ENCODE measurements at places on chromosomes 2 and 18.

GRCh38 chr2:175579646-175580045 is 398.1 kb upstream of the ATP5MC3 start:
- no peak for DNase-seq

GRCh38 chr2:12335131-12335530 is 381.6 kb upstream of the TRIB2 start:
- no peak for DNase-seq

GRCh38 chr18:36613069-36613468 is 215.7 kb downstream of the TPGS2 start:
- no peak for DNase-seq

DNA sequence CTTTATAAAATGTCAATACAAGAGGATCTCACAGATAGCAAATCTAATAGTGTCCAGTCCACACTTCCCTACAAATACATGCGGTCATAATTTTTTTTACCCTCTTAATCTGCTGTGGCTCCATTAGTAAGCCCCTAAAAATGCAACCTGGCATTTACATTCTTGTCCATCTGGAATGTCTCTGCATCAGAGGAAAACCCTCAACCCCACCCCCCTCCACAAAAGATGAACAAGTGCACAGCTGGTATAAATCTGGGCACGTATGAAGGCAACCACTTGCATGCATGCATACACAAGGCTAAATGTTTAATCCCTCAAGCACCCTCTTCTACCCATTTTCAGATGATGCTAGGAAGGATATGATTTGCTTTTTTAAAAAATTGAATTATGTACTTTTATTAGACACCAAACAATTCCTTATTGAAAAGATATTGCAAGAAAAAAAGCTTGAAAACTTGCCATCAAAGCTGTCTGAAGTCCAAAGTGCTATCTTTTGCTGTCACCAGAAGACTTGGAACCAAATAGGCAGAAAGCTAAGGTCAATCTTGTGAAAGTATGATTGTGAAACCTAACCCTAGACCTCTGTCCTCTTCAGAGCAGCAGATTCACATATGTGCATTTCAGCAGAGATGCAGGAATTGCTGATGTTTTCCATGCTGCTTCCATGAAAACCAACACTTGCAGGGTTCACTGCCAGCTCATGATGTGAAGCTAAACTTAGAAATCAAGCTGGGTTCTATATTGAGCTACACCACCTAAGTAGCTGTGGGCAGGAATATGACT is 39.0 kb downstream of the IRS1 start:
- DNase-seq, result no peak

- no peak for DNase-seq
Measured at GRCh38 chr2:176614049-176614448, 344.8 kb downstream of the MTX2 start.

DNA sequence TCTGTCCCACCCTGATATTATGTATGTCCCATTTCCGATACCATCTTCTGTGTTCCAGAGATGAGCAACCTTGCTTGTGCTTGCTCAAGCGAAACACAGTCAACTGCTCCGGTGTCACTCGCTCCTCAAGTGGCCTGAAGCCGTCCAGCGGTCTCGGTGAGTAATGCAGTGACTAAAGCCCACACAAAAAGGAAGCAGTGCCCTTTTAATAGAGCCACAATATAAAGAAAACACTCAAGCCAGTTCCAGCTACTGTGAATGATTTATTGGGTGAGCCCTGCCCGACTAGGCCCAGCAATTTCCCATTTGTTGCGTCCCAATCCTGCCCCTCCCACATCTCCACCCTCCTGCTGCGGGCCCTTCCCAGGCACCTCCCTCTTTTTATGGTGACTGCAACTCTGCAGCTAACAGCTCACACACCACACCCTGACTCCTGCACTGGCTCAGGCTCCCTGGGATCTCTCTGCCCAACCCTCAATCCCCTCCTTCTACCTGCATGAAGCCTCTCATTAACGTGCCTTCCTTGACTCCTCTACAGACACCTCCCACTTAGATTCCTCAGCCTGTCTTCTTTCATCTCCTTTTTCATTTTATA is 44.2 kb upstream of the DSC1 start:
- peak; percentile 50 for DNase-seq

- no peak for DNase-seq
Measured at GRCh38 chr2:157932480-157933159, 56.5 kb upstream of the ACVR1 start.

GRCh38 chr2:105395691-105396090 is 3.2 kb downstream of the FHL2 start:
- DNase-seq, result no peak

DNA sequence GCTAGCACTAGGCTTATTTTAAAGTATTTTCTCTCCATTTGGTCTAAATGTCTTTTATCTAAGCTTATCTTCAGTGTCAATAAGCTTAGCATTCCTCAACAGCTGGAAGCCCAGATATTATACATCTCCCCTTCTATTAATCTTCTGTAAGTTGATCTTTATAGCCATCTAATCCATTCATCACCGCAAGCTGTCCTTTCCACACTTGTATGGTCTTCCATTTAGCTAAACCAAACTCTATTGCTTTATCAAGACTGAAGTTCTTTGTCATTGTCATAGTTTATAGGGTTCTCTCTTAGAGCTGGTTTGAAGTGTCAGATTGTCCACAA is 101.3 kb upstream of the GPR45 start:
- no peak for DNase-seq

- DNase-seq, result no peak
Measured at GRCh38 chr2:194824450-194824849, 832.6 kb upstream of the SLC39A10 start.

DNA sequence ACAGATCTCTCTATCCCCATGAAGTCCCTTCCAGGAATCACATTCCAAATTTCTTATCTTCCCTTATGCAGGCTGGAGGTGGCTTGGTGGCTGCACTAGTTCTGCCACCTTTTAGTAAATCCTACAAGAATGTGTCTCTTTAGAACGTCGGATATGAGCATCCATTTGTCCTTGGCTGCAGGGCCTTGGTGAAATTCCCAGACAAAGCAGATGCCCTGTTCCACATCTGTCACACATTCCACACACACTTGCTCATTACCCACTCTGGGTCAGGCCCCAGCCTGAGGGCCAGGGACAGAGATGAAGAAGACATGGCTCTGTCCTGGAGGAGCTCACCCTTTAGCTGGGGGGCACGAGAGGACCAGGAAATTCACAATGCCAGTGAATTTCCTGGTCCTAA is 31.2 kb upstream of the GPR17 start:
- DNase-seq, result no peak

DNA sequence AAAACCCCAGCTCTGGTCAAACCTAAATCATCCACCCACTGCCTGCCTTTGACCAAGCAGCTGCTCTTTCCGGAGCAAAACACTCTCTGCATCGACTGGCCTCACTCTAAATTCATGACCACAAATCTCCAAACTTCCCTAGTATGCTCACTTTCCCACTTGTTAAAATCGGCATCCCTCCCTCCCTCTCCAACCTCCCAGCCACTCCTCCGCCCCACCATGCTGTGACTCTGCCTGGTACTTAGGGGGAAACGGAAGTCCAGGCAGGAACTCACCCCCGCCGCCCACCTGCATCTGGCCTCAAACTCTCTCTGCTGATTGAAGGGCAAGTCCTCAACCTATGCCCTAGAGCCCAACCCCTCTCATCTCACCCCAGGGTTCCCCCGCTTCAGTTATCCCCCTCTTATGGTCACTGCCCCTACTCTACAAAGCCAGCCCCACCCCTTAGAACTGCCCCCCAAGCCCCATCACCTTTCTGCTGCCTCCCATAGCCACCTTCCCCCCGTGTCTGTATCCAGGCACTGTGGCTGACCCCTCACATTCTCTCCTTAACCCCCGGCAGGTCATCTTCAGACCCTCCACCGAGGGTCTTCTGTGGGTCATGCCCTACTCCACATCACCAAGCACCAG is 3.8 kb upstream of the ADRA2B start:
- no peak for DNase-seq

- DNase-seq, result no peak
Measured at GRCh38 chr2:156311976-156312375, 20.5 kb downstream of the NR4A2 start.

DNA sequence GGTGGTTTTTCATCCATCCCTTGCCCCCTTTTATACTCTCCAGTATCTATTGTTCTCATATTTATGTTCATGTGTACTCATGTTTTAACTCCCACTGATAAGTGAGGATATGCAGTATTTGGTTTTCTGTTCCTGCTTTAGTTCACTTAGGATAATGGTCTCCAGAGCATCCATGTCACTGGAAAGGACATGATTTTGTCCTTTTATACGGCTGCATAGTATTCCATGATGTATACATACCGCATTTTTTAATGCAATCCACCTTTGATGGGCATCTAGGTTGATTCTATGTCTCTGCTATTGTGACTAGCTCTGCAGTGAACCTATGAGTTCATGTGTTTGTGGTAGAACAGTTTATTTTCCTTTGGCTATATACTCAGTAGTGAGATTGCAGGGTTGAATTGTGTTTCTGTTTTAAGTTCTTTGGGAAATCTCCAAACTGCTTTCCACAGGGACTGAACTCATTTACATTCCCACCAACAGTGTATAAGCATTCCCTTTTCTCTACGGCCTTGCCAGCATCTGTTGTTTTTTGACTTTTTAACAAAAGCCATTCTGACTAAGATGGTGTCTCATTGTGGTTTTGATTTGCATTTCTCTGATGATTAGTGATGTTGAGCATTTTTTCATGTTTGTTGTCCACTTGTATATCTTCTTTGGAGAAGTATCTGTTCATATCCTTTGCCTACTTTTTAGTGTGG is 420.2 kb downstream of the THSD7B start:
- no peak for DNase-seq

GRCh38 chr18:50429207-50429948 is 54.5 kb downstream of the SKA1 start:
- no peak for DNase-seq

DNA sequence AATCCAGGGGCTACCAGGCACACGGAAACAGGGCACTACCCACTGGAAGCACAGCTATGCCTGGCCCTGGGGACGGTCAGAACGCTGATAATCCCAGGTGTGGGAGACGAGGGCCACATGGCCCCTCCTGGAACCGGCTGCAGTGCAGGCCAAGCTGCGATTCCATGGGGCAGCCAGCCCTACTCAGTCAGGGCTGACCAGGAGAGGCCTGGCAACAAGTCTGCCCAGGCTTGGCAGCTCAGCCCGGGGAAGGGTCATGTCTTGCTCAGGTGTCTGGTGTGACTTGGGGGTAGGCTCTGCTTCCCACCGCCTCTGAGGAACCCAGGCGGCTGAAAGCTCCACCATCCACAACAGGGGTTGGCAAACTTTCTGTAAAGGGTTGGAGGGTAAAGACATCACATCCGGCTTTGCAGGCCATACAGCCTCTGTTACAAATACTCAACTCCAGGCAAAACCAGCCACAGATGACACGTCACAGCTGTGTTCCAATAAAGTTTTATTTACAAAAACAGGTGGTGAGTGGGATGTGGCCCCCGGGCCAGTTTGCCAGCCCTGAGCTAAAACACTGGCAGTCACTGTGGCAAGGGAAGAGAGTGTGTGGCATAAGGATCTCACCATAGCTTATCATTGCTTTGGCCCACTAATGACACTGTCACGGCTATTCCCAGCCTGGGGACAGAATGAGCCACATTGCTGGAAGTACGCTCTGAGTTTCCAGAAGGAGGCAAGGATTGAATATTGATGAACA is 85.2 kb downstream of the NDUFA10 start:
- DNase-seq, result no peak

GRCh38 chr2:196068271-196069209 is at the start of gene DNAH7:
TSS of gene DNAH7 (minus strand) at chr2:196068837. CDS start at chr2:196068711, 126 bp downstream.
- peak; percentile 65 for DNase-seq

GRCh38 chr2:31511376-31511775 is 69.4 kb downstream of the SRD5A2 start:
- DNase-seq, result no peak

DNA sequence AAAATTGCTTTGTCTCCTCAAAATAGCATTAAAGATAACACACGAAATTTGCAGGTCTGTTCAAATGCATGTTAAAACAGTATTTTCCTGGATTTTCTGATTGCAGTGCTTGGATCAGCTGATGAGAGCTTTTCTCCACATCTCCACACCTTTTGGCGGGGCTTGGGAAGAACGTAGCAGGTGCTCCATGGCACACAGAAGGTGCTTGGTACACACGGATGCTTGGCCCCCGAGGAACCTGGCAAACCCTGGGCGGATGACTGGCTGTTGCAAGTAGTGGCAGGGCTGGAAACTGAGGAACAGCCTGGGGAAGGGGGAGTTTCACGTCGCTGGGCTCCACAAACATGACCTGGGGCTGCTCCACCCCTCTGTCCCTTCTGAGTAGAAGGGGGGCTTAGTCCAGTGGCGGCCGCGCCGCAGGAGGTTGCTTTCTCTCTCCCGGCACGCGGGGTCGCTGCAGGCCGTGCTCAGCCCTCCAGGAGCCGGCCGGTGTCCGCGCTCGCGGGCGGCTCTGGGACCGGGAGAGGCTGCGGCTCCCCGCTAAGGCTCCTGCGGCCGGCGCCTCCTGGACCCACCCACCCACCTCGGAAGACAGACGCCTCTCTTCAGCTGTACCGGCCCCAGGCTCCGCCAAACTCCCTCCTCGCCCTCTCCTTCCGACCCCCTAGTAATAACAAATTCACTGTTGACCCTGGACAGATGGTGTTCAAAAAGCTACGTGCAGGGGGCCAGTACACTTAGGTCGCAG is 69.3 kb downstream of the MARCO start:
- DNase-seq, result no peak

GRCh38 chr18:57728941-57729511 is 74.1 kb downstream of the ATP8B1 start:
- no peak for DNase-seq

DNA sequence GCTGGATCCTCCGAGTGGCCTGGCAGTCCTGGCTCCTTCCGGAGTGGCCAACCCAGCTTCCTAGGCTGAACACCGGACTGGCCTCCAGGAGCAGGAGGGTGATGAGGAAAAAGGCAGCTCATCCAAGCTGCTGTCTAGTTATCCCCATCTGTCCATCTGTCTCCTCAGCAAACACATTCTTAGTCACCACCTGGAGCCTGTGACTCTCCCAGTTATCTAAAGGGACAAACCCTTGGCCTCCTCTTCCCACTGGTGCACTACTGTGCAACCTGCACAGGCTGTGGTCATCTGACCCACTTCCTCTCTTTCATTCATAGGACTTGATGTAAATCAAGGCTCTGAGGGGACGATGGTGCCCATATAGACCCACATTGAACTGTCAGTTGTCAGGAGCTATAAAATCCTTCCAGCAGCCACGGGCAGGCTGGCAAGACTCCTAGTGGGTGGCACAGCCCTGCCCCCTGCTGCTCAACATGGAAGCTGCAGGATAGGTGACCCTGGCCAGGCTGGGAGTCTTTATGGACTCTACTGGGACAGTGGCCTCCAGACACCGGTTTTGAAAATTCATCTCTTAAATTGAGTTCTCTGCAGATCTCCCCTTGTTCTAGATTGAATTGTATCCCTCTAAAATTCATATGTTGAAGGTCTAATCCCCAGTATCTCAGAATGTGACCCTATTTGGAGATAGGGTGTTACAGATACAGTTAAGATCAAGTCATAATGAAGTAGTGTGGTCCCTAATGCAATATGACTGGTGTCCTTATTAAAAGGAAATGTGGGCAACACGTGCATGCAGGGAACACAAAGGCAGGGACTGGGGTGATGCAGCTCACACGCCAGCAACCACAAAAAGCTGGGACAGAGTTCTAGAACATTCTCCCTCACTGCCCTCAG is 29.3 kb upstream of the DUSP2 start:
- peak; percentile 45 for DNase-seq
